ENCODE measurements at places on chromosomes 2 and 18.

DNA sequence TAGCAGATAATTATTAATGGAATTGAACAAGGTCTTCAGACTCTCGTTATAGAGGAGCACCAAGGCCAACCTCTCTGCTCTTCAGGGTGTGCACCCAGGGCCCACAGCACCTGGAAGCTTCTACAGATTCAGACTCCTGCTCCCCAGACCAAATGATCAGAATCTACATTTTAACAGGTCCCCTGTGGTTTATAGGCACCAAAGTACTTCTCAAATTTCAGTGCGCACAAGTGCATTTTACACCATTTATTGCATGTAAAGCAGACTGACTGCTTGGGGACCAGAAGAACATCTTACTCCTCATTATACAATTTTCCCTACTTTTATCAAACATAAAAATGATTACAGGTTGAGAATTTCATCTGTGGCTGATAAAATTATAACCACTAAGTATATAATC is 163.9 kb downstream of the COL4A4 start:
- DNase-seq = no peak

- no peak for DNase-seq
These were observed 11.0 kb upstream of the KYNU start for GRCh38 chr2:142866426-142866825.

DNA sequence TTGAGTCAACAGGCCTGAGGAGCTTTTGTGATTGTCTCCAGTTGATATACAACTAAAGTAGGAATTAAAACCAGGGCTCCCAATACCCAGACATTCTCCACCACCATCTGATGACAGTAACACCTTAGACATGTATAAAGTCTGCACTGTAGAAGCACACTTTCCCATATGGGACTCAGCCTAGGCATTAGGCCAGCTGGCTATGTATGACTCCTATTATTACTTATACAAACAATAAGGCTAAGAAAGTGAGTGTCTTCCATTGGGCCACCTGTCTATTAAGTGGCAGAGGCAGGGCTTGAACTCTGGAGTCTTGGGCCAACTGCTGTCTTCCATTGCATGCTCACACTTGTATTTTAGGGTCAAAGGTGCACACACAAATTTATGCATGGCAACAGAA is 32.1 kb upstream of the COLEC12 start:
- DNase-seq = no peak

GRCh38 chr2:214706986-214707385 is 102.5 kb downstream of the BARD1 start:
- no peak for DNase-seq

- DNase-seq = no peak
These were observed 105.8 kb upstream of the SPOPL start for GRCh38 chr2:138395565-138396306.

GRCh38 chr18:25287106-25287505 is 64.9 kb downstream of the ZNF521 start:
- DNase-seq = no peak

DNA sequence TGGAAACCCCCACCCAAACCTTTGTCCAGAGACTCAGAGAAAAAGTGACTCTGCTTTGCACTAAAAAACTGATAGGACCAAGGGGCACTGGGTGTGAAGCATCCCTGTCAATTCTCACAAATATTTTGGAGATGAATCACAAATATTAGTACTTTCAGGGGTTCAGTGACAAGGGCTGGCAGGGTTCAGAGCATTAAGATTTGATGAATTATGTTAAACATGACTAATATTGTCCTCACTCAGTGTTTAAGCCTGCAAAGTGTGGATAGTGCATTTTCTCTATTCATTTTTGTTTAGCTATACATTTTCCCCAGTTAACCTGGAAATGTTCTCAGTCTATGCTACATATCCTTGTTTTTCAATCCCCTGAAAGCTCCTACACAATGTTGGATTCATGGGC is 65.3 kb upstream of the CCDC68 start:
- DNase-seq = no peak

DNA sequence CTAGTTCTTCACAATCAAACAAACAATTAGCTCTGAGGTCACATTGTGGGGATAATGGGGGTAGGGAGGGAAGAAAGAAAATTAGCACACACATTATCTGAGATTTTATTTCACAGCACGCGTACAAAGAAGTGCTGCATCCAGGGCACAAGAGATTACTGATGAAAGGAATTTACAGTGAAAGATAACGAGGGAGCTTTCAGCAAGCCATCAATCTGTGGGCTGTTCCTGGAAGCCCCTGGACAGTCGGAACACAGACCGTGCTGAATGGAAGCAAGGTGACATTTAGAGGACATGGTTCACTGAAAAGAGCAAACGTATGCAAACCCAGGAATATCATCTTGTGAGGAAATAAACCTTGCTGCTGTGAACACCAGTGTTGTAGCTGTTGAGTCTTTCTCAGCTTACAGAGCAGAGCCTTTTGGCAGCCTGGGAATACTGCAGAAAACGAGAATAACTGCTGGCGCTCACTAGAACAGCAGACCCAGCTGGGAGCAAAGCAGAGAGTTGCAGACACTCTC is 63.2 kb downstream of the SCG2 start:
- no peak for DNase-seq

DNA sequence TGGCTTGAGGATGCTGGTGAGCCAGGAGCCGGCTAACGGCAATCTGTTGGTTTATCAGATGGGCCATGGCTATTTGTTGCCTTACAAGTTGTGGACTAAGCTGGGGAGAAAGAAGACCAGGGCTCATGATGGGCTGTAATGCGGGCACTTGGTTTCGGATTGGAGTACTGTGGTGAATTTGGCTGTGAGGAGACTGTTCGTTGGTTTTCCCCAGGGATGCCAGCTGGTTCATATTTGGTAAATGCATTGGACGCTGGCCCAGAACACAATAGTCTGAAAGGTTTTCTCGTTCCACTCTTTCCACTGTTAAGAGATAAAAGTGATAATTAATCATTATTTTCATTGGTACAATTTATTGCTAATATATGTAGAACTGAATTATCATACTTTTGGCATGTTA is 108.9 kb downstream of the SATB2 start:
- no peak for DNase-seq

DNA sequence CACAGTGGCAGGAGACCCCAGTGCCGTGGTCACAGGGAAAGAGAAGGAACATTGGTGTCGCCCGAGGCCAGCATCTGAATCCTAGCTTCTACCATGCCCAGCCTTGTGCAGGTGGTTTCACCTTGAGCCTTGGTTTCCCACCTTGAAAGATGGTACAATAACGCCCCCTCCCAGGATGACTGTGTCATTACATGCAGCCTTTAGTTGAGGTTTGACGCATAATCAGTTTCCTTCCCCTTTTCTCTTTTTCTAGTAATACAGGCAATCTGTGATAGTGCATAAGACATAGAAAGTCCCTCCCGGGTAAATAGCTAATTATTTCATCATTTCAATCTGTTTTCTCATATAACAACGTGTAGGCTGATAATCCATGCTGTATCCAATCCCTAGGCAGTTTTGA is 29.8 kb upstream of the ZNF407 start:
- DNase-seq = no peak

- DNase-seq = no peak
These were observed 238.1 kb upstream of the SLC8A1 start for GRCh38 chr2:40690036-40690435.

- no peak for DNase-seq
These were observed 292.8 kb downstream of the INSIG2 start for GRCh38 chr2:118380915-118381653.

GRCh38 chr18:29488617-29489016 is 1311.7 kb upstream of the CDH2 start:
- no peak for DNase-seq

DNA sequence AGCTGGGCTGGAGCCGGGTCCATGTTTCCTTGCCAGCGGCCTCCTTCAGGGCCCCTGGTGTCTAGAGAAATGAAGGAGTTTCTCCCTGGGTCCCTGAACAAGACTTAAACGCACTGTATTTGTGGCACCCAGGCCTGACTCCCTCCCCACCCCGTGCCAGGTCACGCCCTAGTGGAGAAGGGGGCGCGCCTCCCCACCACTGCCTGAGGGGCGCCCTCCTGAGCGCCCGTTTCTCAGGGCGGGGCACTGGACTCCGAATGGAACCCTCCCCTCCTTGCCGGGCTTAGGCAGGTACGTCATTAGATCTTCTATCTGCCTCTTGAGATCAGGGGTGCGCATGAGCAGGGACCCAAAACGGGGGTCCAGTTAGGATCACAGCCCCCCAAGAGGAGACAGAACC is 16.3 kb downstream of the ODC1 start:
- no peak for DNase-seq

GRCh38 chr2:62459106-62459505 is 46.9 kb downstream of the TMEM17 start:
- DNase-seq = no peak

GRCh38 chr2:163983911-163984310 is 248.1 kb upstream of the FIGN start:
- no peak for DNase-seq
